Colonic mucosa (tissue), 4 donors: ENCODE measurements at places on chromosomes 11 and 22. TPM values are rescaled to one million over a fixed set of nuclear protein-coding genes. Genes with fewer than 3 reads are reported as not detected.

Gene KRTAP5-2
- total RNA-seq, result not detected

Gene TEX12
- 0.42 TPM for total RNA-seq

Gene OR52I2
- not detected for total RNA-seq

Gene ZC3H12C
- total RNA-seq, result 18.8 TPM

Gene ART5
- not detected for total RNA-seq

Gene GLYAT
- total RNA-seq, result not detected

Gene MEI1
- 1.9 TPM for total RNA-seq

Gene DGAT2
- total RNA-seq, result 3.0 TPM

Gene MRGPRF
- total RNA-seq, result 3.0 TPM

Gene ACTN3
- total RNA-seq, result 0.11 TPM

GRCh38 chr11:121295246-121296029 lies 2.9 kb downstream of the SC5D start:
- no peak for DNase-seq

GRCh38 chr11:106684944-106685343 lies 333.3 kb downstream of the GUCY1A2 start:
- no peak for DNase-seq

DNA sequence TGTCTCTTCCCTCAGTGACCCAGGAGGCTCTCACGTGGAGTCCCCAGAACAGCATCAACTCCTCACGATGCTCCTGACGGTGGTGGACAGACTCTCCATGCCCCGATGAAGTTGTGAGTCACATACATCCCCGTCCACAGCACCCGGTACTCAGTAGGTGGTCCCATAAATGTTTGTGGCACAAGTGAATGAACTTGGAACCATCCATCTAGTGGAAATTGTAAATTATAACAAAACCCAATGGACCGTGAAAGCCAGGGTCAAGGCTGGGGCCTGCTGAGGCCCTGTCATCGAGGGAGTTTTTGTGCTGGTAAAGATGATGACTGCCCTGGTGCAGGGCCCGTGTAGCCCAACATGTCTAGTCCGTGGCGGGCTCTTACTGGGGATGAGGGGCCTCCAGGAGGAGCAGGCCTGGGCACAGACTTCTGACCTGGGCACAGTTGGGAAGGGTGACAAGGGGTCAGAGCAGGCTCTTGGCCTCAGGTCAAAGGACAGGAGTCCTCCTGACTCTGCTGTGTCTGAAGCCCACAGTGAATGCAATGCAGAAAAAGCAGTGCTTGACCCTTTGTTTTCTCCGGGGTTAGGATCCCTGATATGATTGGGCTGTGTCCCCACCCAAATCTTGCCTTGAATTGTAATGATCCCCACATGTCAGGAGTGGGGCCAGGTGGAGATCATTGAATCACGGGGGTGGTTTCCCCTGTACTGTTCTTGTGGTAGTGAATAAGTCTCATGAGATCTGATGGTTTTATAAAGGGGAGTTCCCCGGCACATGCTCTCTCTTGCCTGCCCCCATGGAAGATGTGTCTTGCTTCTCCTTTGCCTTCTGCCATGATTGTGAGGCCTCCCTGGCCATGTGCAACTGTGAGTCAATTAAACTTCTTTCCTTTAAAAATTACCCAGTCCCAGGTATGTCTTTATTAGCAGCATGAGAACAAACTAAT lies 20.0 kb upstream of the SMIM38 start:
- DNase-seq, result no peak

DNA sequence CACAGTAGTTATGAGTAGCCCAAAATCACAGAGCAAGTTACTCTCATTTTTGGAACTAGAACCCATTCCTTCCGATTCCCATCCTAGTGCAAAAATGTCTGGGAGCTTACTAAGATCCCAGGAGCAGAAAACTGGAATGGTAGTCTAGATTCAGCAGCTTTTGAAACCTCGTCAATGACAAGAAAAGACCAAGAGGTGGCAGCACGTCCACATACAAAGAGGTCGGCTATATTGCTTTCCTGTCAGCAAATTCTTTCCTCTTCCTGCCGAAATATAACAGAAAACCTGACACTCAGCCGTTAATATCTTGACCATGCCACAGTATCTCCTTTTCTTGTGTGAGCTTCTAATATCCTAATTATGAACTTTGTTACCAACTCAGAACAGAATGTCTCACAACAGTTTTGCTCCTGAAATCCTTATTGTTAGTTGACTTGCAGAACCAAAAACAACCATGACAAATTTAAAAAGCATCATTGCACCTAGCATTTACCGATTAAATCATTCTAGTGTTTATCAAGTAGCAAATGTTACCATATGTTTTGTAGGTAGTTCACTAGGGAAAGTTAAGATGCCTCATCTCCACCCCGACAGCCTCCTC lies 92.8 kb upstream of the OR9G4 start:
- DNase-seq, result peak; percentile 69

DNA sequence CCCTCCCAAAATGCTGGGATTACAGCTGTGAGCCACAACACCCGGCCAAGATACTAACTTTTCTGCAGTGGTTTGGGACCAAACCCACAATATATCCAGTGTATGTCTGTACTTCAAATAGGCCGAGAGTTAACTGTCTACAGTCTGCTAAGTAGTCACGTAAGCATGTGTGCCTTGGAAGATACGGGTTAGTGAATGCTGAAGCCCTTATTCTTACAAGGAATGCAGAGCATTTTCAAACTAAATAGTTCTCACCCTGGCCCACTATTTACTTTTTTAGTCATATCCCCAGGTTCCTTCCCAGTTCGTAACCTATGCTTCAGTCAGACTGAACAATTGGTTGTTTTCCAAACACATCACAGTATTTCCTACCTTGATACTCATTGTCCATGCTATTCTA lies 176.0 kb downstream of the WNT11 start:
- no peak for DNase-seq

GRCh38 chr11:29263971-29264682 lies 752.7 kb downstream of the KCNA4 start:
- DNase-seq, result no peak

- DNase-seq, result no peak
Measured at GRCh38 chr22:22087854-22088657, 105.5 kb upstream of the TOP3B start.

- DNase-seq, result peak; percentile 79
Measured at GRCh38 chr22:41841085-41841712, 8.3 kb downstream of the SREBF2 start.

GRCh38 chr11:20261526-20261925 lies 101.3 kb upstream of the DBX1 start:
- DNase-seq, result no peak

DNA sequence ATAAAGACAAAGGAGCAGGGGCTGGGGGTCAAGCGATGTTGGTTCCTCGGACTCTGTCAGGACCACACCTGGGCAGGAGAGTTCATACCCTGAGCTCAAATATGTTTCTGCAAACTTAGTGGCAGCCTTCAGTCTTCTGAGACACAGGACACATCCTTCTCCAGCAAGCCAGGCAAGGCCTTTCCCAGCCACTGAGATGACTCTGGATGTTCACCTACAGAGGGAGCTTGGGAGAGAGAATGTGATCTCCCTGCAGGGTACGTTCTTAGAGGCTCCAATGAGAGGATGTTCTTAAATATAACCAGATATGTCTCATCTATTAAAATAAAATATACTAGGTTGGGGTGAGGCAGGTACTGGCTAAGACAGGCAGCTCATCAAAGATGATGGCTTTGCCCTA lies 461.5 kb downstream of the OPCML start:
- DNase-seq, result no peak

DNA sequence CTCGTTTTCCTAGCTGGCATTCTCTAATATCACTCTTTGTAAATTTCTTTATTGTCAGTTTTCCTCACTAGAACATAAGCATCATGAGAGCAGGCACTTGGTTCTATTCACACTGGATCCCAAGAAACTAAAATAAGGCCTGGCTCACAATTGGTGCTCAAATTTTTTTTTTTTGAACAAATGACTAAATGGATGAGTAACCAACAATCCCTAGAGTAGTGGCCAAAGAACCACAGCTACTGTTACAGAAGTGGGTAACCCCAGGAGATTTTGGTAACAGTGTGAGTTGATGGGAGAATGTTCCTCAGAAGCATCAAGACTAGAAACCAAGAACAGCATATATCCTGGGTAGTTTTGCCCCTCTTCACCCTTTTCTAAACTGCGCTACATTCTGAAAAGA lies 572.6 kb downstream of the INSC start:
- no peak for DNase-seq

GRCh38 chr22:24510637-24511625 lies 15.8 kb downstream of the UPB1 start:
- peak; percentile 55 for DNase-seq

DNA sequence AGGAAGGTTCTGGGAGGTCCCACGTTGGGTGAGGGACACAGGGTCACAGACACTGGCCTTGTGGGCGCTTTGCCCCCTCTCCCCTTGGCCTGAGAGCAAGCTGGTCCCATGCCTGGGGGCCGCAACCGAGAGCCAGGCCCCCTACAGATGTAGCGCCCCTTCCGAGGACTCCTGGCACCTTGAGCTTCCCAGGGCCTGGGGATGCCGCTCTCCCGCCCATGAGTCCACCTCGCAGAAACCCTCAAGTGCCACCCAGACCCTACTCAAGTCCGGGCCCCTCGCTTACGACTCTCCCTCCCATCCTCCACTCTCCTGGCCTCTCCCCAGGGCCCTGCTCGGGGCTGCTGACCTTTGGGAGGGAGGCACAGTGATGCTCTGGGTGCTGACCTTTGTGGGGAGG lies 204.0 kb downstream of the BRD1 start:
- no peak for DNase-seq

GRCh38 chr11:123325533-123325932 lies 104.5 kb upstream of the GRAMD1B start:
- DNase-seq, result no peak

GRCh38 chr22:37443086-37443485 lies 15.8 kb upstream of the ELFN2 start:
- no peak for DNase-seq

- peak; percentile 38 for DNase-seq
Measured at GRCh38 chr11:72629266-72629665, 45.0 kb downstream of the PDE2A start.

DNA sequence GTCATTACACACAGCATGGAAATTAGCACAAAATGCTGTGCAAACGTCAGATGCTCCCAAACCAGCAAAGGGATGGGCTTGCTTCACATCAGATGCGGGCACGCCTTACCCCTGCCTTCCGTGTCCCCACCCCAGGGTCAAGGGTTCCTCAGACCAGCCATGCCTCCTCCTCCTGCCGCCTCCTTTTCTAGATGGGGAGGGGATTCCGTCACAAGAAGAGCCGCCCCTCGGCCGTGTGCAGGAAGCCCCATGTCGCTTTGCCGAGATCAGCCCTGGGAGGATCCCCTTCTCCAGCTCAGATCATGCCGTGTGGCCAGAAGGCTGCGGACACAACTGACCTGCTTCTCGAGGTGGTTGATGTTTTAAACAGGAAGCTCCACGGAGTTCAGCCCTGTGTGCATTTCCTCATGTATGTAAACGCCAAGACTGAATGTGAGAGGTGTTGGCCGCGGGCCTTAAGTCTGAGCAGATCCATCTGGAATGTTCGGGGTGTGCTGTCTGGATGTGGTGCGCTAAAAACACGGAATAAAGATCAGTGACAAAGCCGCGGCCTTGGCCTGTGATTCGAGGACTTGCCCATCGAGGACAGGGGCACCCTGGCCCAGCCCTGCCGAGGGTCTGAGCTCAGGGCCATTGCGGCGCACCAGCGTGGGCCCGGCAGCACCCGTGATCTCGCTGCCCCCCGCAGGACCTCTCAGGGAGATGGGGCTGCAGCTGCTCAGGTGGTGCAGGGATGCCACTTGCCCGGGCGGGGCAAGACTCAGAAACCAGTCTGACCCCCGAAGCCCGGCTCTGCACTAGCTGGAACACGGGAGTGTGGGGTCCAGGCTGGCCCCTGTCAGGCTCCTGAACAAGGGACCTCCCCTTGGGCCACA lies 412.9 kb downstream of the TBC1D22A start:
- no peak for DNase-seq
